ENCODE measurements at places on chromosomes 7 and 10.

DNA sequence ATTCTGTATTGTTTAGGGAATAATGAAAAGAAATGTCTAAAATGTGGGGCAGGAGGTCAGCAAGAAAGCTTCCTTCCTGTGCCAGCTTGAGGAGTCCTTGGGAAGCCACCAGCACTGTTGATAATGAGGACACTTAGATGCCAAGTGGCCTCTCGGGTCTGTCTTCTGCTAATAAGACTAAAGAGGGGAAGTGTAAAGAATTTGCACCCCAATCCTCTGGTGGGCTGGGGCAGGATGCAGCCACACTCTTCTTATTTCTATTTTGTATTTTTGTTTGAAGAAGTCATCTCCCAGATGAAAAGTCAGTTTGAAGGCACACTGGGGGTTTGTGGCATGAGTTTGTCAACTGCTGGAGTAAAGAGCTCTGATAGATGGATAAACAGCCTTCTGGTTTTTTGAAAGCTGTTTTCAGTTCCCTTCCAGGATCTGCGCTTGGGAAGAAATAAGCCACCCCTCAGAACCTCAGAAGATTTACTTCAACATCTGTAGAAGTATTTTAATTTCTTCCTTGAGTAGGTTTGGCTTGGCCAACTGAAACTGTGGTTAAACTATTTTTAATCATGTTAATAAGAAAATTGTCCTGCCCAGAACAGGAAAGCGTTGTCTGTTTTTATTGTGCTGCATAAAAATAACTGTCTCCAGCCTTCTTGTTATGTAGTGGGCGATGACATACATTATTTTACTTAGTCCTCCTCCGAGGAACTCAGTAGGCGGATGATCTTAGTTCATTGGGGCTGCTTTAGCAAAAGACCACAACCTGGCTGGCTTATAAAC lies 128.8 kb upstream of the GPR26 start:
- DNase-seq = no peak

GRCh38 chr7:30001998-30002397 lies 12.4 kb upstream of the SCRN1 start:
- no peak for DNase-seq

- no peak for DNase-seq
Measured at GRCh38 chr7:18151422-18151821, 123.8 kb upstream of the PRPS1L1 start.

GRCh38 chr7:114922652-114923402 lies 933 bp downstream of the MDFIC start:
- peak; percentile 36 for DNase-seq

- DNase-seq = no peak
Measured at GRCh38 chr7:116610721-116611120, 61.3 kb upstream of the MET start.

DNA sequence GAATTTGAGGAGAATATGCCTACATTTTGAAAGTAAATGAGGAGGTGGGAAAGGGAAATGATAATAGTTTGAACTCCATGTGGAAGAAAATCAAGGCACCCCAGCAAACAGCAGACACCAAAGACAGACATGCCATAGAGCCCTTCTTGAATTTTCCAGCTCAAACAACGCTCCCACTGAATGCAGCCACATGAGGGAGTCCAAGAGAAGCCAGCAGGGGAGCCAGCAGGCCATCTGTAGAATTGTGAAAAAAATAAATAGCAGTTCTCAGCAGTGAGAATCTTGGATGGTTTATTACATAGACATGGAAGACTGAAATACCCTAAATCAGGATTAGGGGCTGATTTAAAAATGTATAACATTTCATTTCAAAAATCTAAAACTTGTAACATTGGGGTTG lies 1567.3 kb upstream of the LRRTM3 start:
- DNase-seq = no peak

- no peak for DNase-seq
Measured at GRCh38 chr10:117345143-117345542, 30.1 kb downstream of the PDZD8 start.

GRCh38 chr7:31648880-31649279 lies 38.1 kb upstream of the PPP1R17 start:
- DNase-seq = no peak

DNA sequence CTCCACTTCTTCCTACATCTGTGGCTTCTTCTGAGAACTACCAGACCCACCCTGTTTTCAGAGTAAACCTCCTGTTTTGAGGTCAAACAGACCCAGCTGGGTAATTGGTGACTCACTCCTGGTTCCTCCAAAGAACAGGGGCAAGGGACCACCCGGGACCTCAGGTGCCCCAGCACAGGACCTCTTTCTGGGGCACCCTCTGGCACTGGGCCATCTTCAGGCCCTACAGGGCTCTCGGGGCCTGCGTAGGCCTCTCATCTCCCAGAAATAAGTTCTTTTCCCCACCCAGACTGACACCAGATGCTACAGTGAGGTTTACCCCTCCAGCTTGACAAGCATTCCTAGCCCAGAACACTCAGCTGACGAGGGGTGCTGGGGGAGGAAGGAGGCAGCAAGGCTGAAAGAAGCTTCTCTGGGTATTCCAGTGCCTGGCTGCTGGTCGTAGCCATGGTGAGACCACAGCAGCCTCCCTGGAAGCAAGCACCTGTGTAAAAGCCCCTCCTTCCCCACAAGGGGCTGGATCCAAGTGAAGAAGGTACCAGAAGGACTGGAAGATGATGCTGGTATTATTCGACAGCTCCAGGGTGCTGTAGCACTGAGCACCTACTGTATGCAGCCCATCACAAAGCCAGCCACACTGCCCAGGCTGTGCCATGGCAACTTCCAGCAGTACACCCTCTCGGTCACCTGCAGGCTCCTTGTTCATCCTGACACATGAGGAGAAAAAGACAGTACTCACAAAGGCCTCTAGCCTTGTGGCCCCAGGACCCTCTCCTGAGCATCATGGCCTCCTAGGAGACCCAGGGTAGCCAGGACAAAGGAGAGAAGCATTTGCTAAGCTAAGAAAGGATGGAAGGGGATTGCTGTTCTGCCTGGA lies 47.4 kb downstream of the ALOX5 start:
- no peak for DNase-seq

- DNase-seq = no peak
Measured at GRCh38 chr7:1112625-1113547, 25.0 kb downstream of the GPER1 start.

GRCh38 chr7:138008588-138009349 lies 6.9 kb upstream of the CREB3L2 start:
- DNase-seq = no peak

GRCh38 chr7:31828520-31828919 lies 141.5 kb downstream of the PPP1R17 start:
- DNase-seq = no peak

- no peak for DNase-seq
Measured at GRCh38 chr7:92824450-92824849, 11.9 kb downstream of the CDK6 start.
